K562 (cell line): ENCODE measurements at places on chromosomes 7 and 10.

DNA sequence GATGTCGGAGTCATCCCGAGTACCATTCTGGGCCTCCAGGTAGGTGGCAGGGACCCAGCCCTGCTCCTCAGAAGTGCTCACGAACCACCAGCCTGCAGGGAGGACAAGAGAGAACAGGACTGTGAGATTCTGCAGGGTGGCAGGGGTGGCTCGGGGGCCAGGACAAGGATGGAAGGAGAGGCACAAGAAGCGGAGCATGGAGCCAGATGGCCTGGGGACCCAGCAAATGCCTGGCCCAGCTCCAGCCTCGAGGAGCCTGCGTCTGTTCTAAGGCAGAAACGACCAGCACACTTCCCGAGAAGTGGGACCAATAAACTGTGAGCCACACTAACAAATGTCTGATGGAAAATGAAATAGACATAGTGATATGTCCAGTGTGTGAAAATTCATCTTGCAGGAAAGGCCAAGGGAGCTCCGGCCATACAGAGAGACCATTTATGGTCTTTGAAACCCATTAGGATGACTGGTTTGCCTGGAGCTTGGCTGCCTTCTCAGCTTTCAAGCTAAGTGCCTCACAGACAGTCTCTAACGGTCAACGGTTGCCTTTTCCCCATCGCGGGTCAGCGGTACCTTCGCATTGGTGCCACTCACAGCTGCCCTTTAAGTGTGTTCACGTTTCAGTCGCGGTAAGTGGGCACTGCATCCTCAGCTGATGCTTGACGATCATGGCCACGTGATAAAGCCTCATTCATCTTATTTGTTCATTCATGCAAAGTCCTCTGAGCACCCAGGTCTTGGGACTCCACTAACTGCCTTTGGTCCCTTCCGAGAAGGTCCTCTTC lies 133.8 kb downstream of the NEURL1 start:
- DNase-seq: no peak

GRCh38 chr7:44533301-44534055 lies 7.7 kb downstream of the NPC1L1 start:
- no peak for DNase-seq

- no peak for DNase-seq
These were observed 67.3 kb upstream of the VWC2 start for GRCh38 chr7:49706106-49706505.

- DNase-seq: peak; percentile 45
These were observed 5.4 kb downstream of the PSD start for GRCh38 chr10:102413053-102413705.

DNA sequence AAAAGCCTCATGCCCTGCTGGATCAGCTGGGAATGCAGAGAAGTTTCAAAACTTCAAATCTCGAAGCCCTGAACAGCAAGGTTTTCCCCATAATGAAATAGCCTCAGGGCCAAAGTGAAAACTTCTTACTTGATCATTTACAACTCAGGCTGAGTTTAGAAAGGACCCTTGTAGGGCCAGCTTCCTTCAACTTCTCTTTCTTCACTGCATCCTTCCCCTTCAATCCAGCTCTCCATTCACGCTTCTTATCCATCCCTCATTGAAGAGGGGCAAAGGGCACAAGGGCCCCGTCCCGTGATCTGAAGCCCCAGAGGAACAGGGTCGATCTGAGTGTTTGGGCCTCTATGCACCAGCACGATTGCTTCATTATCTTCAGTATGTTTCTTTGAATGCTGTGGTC lies 392.2 kb upstream of the CELF2 start:
- no peak for DNase-seq

- DNase-seq: no peak
These were observed 307.3 kb downstream of the THSD7A start for GRCh38 chr7:11524476-11525397.

- DNase-seq: peak; percentile 31
These were observed 488.8 kb upstream of the MKI67 start for GRCh38 chr10:128614802-128615553.

GRCh38 chr7:116483271-116483942 lies 16.1 kb upstream of the CAV2 start:
- no peak for DNase-seq

DNA sequence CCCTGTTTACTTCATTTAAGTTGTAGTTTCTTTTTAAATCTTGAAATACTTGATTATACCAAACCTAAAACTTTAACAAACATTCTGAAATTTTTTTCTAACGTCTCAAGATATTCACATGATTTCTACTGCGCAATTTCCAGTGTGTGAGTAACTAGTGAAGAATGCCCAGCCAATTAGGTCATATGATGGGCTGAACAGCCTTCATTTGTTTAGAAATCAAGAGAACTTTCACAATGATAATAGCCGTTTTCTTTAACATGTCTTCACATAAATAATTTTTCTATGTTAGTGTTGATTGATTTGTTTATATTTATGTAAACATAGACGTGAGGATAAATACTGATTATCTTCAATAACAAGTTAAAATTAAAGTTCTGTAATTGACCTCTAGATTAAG lies 21.8 kb downstream of the STAM start:
- no peak for DNase-seq

GRCh38 chr10:6918305-6918704 lies 338.2 kb upstream of the PRKCQ start:
- DNase-seq: peak; percentile 25

DNA sequence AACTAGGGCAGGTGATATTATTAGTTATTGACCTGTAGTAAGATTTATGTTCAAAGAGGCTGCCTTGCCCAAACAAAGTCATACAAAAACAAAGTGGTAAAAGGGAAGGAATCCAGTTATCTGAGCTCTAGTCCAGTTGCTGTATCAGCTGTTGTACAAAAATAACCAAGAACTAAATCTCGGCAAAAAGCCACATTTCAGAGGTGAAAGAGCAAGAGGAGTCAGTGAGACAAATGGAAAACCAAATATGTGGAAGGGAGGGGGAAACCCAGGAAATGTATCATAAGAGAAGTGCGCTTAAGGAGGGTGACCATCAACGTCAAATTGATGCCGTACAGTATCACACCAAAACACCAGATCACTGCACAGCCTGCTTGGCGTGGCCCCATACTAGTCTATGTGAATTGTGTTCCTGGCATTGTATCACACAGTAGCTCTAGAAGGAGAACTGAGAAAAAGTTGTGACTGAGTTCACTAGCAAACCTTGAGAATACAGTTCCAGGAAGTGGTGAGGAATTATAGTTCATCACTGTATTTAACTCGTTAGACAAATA lies 6.4 kb downstream of the AGBL3 start:
- no peak for DNase-seq

DNA sequence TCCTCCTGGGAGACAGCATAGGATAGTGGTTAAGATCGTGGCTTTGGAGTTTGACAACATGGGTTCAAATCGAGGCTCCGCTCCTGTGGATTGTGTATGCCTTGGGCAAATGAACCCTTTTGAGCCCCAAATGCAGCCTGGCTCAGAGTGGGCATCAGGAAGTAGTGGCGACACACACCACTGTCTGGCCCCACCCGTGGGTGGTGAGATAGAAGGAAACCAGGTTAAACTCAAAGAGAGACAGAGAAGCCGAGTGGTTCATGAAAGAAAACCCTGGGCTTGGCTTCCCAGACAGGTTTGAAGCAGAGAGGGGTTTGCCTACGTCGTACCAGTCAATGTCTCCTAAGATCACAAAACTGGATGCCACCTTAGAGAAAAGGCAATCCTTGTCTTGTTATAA lies 57.7 kb downstream of the PRTFDC1 start:
- DNase-seq: no peak

GRCh38 chr7:25029075-25029474 lies 49.1 kb upstream of the OSBPL3 start:
- no peak for DNase-seq

DNA sequence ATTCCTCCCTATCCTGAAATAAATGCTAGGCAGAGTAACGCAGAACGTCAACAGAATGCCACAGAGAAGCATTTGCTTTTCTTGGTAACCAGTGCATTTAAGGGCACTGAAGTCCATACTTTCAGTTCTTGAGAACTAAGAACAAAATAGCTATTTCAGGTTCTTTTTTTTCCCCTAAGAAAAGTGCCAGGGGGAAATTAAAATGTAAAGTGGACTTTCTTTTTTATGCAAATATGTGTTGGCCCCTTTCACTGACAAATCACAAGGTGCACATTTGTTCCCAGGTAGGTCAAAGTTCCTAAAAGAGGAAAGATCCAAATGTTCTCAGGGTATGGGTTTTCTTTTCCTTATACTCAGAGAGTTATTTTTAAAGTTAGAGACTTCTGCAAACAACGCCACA lies 151.5 kb downstream of the HPSE2 start:
- DNase-seq: no peak

DNA sequence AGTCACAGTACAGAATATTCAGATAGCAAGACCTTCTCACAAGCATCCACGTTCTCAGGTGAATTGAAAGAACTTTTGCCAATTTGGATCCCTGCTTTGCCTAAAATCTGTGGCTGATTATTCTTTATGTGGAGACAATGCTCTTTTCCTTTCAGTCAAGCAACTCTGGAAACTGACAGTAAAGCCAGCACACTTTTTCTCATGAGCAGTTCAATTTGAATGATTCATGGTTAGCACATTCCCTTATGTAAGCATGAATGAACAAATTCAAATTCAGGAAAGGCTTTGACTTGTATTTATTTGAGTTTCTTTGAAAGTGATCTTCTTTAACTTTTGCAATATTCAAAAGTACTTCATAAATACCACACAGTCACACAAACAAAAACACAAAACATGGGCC lies 57.6 kb downstream of the MEOX2 start:
- no peak for DNase-seq

- no peak for DNase-seq
These were observed 76.4 kb upstream of the CDC14C start for GRCh38 chr7:48847917-48848316.

- DNase-seq: no peak
These were observed 71.0 kb downstream of the AASS start for GRCh38 chr7:122072924-122073599.

GRCh38 chr7:27745064-27745583 lies 5.2 kb downstream of the TAX1BP1 start:
- no peak for DNase-seq

DNA sequence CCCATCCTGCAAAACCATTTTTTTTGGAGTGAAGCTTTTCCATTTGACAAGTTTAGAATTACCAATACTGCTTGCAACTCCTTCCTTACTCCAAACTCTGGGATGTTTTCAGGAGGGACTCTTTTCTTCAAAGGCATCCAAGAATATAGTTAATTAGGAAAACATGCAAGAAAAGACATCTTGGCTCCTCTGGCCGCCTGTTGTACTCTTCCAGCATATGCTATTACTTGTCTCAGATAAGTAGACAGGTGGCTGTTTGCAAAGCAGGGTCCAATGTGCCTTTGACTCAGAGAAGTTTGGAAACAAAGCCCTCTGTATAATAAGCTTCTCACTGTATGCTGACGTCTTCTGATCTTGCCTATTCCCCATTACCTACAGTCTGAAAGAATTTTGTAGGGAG lies 746.5 kb downstream of the AUTS2 start:
- DNase-seq: no peak

DNA sequence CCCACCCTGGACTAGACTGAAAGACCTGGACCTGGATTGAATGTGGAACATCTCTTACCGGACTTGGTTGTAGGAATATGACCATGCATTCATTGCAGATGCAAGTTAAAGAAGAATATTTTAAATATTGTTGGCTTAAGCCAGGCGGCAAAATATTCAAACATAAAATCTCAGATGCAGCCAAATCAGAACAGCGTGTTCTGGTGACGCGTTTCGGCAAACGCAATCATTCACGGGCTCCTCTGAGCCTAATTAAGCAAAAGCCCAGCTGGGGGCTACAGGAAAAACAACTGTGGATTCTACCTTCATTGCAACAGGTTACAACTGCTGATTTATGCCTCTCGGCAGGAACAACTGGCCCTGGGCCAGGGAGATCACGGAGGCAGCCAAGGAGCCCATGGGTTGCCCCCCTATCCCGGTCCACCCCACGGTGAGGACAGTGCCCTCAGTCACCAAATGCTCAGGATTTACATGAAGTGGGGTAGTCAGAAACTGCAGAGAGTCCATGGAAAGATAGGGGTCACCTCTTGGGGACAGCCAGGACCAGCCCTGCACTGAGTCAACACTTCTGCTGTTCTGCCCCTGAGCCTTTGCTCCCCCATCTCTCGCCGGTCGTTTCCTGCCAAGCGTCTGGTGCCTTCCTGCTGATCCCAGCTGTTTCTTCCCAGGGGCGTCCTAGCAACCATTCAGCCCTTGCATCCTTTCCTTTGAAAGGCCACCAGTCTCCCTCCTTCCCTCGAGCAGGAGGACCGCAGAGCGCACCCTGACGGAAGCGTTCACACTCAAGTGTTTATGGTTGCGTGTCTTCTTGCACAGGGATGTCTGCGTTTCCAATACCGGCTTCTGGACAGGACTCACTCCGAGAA lies 64.4 kb upstream of the SFMBT2 start:
- DNase-seq: no peak

GRCh38 chr7:132575982-132576720 lies at the start of gene PLXNA4:
Gene PLXNA4, minus strand, starts transcription at chr7:132576470. Its CDS starts 67,777 bp downstream, at chr7:132508693.
- no peak for DNase-seq

DNA sequence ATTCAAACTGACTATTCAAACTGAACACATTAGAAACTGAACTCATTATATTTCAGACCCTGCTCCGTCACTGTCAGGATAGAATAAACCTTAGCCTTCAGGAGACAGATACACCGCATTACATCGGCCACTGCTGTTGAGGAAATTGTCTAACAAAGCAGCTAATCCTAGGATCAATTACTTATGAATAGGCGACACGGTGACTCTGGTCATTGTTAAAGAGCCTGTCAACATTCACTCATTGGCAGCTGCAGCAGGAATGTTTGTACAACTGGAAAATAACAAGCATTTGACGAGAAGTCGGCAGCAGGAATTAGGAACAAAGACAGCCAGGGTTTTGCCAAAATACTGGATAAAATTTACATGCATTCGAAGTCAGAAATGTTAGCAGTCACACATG lies 112.0 kb upstream of the MKX start:
- DNase-seq: no peak

- DNase-seq: no peak
These were observed 123.9 kb downstream of the TAX1BP1 start for GRCh38 chr7:27863880-27864279.

DNA sequence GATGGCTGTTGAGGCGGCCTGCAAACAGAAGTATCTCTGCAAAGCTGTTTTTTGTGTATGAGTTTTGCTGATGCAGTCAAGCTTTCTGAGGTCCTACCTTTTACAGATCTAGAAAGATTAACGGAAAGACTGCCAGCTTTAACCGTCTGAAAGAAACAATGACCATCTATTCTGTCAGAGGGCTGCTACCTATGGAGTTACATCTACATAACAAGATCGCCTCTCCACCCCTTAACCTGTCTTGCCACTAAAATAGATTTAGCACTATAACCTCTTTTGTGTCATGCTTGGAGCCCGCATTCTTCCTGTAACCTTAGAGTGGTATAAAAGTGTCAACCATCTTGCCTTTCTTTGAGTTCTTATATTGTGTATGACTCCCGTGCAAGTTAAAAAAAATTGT lies 291.2 kb downstream of the POM121L12 start:
- no peak for DNase-seq

DNA sequence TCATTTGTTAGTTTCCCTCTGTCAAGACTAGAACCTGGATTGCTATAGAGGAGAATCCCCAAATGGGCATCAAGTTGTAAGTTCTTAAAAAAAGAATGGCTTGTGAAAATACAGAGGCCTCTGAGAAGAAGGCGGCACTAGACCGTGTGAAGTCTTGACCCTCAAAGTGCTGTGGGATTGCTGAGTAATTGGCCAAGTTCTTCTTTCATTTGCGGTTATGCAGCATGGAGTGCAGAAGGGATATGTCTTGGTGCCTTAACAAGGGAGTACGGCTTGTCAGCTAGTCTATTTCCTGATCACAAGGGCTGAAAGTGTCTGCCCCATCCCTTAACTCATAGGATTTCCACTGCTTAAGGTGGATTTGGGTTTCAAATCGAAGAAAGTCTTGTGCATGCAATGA lies 81.2 kb downstream of the MKX start:
- no peak for DNase-seq

GRCh38 chr10:70674560-70675495 lies 2.5 kb downstream of the ADAMTS14 start:
- DNase-seq: no peak
